ENCODE measurements at places on chromosomes 2 and 18.

GRCh38 chr2:196318517-196319377, 147.4 kb upstream of the STK17B start:
- DNase-seq = no peak

DNA sequence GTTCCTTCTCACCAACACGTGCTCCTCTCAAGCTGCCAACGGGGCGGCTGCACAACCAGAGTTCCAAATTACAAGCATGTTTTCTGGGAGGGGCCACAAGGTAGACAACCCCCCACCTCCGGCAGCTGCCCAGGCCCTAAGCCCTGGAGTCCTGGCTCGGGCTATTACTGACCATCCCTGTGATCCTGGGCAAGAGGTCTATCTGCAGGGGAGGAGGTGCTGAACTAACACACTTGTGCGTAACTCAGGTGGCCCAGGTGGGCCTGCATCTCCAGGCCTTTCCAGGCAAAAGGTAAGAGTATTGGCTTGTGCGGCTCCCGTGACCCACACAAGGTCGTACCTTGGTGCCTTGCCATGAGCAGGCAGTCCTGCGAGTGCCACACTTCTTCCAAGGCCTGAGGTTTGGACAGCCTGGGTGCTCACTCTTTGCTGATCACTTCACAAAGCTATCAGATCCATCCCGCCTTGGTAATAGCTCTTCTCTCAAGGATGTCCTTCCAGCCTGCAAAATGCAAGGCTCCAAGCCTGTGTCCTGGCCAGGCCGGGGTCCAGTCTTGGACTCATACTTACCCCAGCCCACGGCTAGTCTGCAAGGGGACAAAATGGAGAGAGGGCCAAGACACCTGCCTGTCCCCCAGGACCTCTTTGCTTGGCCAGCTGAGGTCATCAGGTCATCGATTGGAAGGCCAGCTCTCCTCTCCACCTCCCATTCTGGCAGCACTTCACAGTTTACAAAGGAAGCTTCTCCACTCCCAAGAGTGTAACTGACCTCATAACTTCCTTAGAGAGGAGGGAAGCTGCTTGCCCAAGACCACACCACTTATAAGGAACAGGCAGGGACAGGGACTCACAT, 33.9 kb downstream of the ADRA2B start:
- no peak for DNase-seq

GRCh38 chr2:43225788-43226557, 433 bp downstream of the ZFP36L2 start:
- DNase-seq = no peak

DNA sequence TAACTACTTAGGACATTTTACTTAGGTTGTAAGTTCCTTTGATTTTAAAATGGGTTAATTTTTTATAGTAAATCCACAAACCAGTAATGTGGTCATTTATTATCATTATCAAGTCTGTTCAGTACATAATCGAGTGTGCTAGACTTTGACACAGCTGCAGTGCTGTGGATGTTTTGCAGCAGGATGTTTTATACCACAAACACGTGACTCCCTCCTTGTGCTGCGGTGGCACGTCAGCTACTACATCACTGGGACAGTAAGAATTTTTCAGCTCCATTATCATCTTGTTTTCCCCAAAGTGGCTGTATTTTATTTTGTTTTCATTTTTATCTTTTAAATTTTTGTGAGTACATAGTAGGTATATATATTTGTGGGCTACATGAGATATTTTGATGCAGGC, 70.0 kb downstream of the ATP9B start:
- no peak for DNase-seq

GRCh38 chr18:48948112-48949049, 2.4 kb downstream of the SMAD7 start:
- no peak for DNase-seq

DNA sequence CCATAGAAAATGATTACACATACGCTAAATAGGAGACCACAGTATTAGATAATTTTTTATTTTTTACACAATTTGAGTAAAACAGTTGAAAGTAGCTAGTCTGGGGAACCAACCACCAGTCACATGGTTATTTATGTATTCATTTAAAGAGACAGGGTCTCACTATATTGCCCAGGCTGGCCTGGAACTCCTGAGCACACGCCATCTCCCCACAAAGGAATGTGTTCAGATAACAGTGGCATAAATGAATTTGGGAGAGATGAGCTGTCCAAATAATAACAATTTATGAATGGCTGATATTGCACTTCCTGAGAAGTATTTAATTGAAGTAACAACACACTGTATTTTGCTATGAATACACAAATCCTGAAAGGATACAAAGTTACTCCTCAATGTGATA, 39.7 kb downstream of the KIDINS220 start:
- no peak for DNase-seq

- no peak for DNase-seq
Measured at GRCh38 chr2:222711315-222711940, 40.0 kb downstream of the MOGAT1 start.

GRCh38 chr2:73812635-73813034, 16.1 kb upstream of the STAMBP start:
- no peak for DNase-seq

DNA sequence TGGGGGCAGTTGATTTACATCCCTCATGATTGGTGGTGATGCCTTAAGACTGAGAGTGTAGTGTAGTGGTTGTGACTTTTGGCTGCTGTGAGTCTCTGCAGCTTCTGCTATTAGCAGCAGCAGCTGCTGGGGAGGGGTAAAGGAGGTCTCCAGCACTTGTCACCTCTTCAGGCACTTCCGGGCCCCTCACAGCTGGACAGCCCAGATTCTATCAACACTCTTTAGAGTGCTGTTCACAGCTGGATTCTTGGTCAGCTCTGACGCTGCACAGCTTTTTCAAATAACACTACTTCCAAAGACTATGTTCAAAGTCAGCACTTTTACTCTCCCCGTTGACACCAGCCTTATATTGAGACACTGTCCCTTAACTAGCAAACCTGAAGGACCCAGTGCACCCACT, 396.0 kb downstream of the MEIS1 start:
- DNase-seq = no peak

GRCh38 chr2:16155766-16156165, 215.4 kb downstream of the MYCN start:
- DNase-seq = no peak

- DNase-seq = no peak
Measured at GRCh38 chr2:170715062-170715931, at the start of gene SP5. TSS of gene SP5 (plus strand) at chr2:170715337. CDS start at chr2:170715513, 176 bp downstream.
